Activated T-helper 1 cell treated with anti-CD3 and anti-CD28 coated beads, Interleukin-12 subunit alpha, Interleukin-12 subunit beta, Interleukin-2, Interleukin-4 antibody, amounts not matched to agents 30 ng/mL and 10 ng/mL and 1 ng/mL, durations not matched to agents 14 hours and 24 hours and 36 hours (primary cell): ENCODE measurements at places on chromosomes 2 and 18. TPM values are rescaled to one million over a fixed set of nuclear protein-coding genes. Genes with fewer than 3 reads are reported as not detected.

Gene SERPINB7
- total RNA-seq, result not detected in 2 replicates

Gene FAM228B
- total RNA-seq, result 3.1 and 4.8 TPM in 2 replicates

Gene SERTAD2
- 27.3 and 28.5 TPM in 2 replicates for total RNA-seq

Gene MLPH
- total RNA-seq, result not detected in 2 replicates

Gene ONECUT2
- under 0.01 TPM in 1 of 2 replicates, not detected in the other for total RNA-seq
